ENCODE measurements at places on chromosomes 3 and 15. TPM values are rescaled to one million over a fixed set of nuclear protein-coding genes. Genes with fewer than 3 reads are reported as not detected.

The CFAP20DC gene
- 9.4 TPM for total RNA-seq

The CPA3 gene
- not detected for total RNA-seq

The SMCO1 gene
- not detected for total RNA-seq

The NME9 gene
- total RNA-seq, result not detected

The TRIM42 gene
- not detected for total RNA-seq

The EPHA3 gene
- total RNA-seq, result not detected

The NPRL2 gene
- 17.4 TPM for total RNA-seq

The SNX1 gene
- 20.6 TPM for total RNA-seq

The DISP2 gene
- total RNA-seq, result under 0.01 TPM

The SERPINI2 gene
- not detected for total RNA-seq

The GATM gene
- 1.2 TPM for total RNA-seq

The MYL3 gene
- not detected for total RNA-seq

The PTH1R gene
- total RNA-seq, result not detected

The SNRPA1 gene
- total RNA-seq, result 71.4 TPM

The GABRB3 gene
- total RNA-seq, result 0.51 TPM

The MEX3B gene
- 2.0 TPM for total RNA-seq

The CAV3 gene
- not detected for total RNA-seq

The DAPK2 gene
- 0.33 TPM for total RNA-seq

The CASR gene
- total RNA-seq, result not detected

The TIMP4 gene
- total RNA-seq, result not detected

The CD80 gene
- not detected for total RNA-seq

All from airway epithelial cell (primary cell).